ENCODE measurements at places on chromosomes 12 and 14. TPM values are rescaled to one million over a fixed set of nuclear protein-coding genes. Genes with fewer than 3 reads are reported as not detected.

Gene WDR89
- 18.6 TPM for total RNA-seq

Gene HAL
- under 0.01 TPM for total RNA-seq

Gene PTGR2
- 3.3 TPM for total RNA-seq

Gene ZNF268
- total RNA-seq, result 25.5 TPM

Gene PMCH
- total RNA-seq, result not detected

Gene IFNG-AS1
- total RNA-seq, result not detected

Gene AQP2
- total RNA-seq, result not detected

Gene NANOG
- total RNA-seq, result not detected

Gene SPIC
- total RNA-seq, result not detected

Gene C12orf54
- total RNA-seq, result not detected
